ENCODE measurements at places on chromosomes 3 and 15.
A peak's percentile ranks its signal among the peaks of the same experiment; 100 is the strongest.

DNA sequence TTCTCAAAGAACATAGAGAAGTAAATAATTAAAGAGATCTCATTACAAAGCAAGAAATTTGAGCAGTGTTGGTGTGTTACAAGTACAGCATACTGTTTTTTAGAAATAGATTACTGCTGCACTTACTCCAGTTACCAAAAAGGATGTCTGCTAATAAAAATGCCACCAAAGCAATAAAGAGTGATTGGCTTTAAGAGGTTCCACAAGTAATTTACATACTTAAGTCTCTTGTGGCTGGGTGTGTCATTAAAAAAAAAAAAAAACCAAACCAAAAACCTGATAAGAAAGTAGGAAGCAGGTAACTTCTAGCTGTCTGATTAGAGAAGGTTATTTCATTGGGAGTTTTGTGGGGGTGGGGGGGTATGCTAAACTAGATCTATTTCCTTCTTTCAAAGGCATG lies 15.2 kb downstream of the RAB11A start:
- DNase-seq = no peak

DNA sequence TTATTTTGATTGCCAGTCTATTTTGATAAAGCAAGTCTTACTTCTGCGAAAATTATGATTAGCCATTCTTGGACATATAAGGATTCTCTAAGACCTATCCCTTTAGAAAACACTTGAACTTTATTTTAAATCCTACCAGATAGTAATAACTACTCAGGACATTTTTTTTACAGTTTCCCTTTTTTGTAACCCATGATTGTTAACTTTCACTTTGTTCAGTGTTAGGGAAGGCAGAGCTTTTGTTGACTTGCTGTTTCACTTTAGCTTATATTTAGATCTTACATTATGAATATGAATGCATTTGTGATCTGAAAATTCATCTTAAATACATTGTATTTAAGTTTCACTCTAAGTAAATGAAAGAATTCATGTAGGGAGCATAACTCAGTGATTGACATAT lies 167.0 kb downstream of the AKAP13 start:
- DNase-seq = no peak

DNA sequence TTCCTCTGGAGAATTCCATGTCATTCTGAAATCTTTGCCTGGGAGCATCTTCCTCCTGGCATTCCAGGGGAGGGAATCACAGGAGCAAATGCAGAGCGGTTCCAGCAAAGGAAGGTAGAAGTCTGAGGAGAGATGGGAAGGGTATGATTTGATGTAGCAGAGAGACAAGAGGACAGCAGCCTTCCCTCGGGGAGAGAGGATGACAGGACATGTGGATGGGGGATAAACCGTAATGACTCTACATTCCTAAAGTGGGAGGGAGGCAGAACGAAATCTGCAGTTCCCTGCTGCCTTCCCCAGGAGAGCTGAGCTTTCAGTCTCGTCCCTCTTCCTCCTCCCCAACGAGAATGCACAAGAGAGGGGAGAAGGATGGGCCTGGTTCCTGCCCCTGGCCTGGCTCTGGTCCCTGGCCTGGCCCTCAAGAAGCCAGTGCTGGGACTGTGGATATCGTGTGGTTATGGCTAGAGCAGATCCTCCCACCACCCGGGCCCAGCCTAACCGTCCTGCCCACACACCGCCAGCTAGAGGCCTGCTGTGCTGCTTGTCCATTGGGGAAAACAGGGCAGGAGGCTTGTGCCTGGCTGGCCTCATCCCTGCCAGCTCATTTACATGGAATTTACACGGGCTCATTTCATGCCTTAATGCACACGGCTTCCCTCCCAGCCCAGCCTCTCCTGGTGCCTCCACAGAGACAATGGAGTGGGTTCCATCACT lies 26.6 kb downstream of the SEMA7A start:
- no peak for DNase-seq

DNA sequence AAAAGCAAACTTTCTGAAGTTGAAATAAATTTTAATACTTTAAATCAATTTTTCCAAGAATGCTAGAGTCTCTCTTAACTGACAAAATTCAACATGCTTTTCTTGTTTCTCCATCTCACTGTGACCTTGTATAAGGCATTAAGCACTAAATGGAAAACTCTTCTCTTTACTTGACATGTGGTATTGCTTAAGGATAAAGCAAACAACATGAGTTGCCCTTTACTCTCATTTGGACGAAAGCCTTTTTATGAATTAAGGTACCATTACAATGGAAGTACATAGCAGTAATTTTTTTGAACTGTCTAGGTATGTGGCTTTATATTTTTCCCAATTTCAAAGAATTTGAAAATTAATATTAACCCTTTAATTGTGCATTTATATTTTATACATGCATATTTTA lies 1.4 kb downstream of the STRIT1 start:
- no peak for DNase-seq

GRCh38 chr15:72375846-72376581 lies at the start of gene HEXA:
HEXA (minus strand) TSS chr15:72376014; CDS start chr15:72375972, 42 bp downstream.
- peak; percentile 97 for DNase-seq

DNA sequence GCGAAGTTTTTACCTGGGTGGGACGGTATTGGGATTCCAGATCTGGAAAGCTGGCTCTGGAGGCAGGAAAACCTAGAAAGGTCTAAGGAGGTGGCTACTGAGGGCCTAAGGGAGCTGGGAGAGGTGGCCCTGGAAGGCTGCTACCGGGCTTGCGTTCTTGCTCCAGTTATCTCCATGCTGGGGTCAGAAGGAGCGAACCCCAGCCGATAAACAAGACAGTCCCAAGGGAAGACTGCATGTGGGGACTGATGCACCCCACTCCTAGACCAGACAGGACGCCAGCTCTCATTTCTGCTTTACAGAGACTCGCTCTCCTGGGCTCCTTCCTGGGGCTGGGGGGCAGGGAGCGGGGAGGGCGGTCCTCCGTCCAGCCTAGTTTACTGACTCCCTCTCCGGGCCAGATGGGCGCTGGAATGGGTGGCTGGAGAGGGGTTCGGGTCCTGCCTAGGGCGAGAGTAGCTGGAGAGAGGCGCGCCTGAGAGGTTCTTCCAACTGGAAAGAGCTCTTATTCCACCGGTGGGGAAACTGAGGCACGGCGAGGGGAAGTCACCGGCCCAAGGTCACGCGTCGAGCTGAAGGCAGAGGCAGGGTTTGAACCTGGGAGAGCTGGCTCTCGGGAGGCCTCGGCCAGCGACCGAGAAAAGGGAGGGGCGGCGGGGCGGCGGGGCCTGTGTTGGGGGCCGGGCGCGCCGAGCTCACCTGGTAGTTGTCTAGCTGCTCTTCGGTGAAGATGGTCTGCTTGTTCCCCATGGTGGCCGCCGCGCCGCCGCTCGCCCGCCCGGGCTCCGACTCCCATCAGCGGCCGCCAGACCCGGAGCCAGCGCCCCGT lies 565 bp downstream of the CIB2 start:
- no peak for DNase-seq

- peak; percentile 29 for DNase-seq
Observed at GRCh38 chr15:60932051-60932915, 296.8 kb downstream of the RORA start.

DNA sequence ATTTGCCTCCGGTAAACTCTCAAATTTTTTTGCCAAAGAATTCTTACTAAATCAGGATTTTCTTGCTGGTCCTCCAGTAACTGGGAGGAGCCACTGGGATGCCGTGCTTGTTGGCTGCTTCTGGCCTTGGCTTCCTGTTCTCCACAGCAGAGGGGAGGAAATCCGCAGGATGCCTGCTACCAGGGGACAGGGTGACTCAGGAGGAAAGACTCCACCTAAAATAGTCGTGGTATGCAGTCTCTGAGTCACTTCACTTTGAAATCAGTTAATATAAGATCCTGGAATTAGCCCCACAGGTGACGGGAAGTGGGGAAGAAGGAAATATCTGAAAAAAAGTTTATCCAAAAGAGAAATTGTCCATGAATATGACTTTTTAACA lies 6.5 kb upstream of the TM4SF18 start:
- DNase-seq = no peak

DNA sequence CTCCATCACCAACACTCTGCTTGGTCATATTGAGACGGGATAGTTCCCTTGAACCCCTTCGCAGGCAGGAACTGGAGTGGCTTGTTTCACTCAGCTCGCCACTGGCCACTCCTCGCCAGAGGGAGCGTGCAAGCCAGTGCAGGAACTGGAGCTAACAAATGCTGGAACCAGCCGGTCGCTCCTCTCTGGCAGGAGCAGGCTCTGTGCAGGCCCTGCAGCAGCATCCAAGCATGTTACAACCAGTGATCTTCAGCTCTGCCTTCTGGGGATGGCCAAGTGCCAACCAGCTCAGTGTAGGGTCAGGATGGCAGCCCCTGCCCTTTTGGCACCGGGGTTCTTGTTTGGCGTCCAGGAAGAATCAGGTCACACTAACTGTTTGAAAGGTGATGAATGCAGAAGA lies 329.0 kb upstream of the AZI2 start:
- DNase-seq = no peak

- DNase-seq = no peak
Observed at GRCh38 chr3:144501467-144501866, 529.8 kb downstream of the DIPK2A start.

GRCh38 chr15:100809587-100809986 lies 70.0 kb upstream of the ALDH1A3 start:
- no peak for DNase-seq

- DNase-seq = no peak
Observed at GRCh38 chr15:23073890-23074646, 34.7 kb upstream of the TUBGCP5 start.

- DNase-seq = no peak
Observed at GRCh38 chr15:94348084-94348483, 116.7 kb downstream of the MCTP2 start.

DNA sequence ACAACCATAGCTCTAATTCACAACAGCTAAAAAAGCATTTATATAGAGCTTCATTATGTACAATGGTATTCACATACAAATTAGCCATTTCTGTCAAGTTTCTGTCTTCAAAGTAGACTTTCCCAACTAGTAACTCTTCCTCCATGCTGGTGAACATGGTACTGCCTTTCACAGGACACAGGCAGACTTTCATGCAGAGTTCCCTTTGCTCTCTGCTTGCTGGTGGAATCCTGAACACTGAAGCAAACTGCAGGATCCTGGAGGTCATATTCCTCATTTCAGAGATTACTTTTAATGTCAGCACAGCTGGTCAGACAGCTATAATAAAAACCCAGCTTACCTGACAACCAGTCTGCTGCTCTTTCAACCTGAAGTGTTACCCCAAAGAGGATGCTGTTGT lies 53.6 kb downstream of the TASOR start:
- DNase-seq = no peak

DNA sequence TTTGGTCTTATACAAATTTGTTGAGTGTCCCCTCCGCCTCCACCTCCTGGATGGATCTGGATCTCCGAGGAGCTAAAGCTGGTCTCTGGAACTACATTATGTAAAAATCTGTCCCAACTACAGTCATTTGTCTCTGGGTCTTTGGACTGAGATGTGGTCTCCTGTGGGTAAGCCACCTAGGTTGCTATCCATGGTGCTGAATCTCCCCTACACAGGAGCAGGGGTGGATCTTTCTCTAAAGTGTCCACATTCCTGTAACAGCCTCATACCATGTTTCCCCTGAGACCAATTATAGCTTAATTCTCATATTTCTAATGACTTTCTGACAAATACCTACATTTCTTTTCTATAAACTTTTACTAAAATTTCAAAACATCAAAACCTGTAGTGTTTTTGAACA lies 625.8 kb downstream of the TAFA4 start:
- no peak for DNase-seq

Measured in activated CD4-positive, alpha-beta T cell treated with anti-CD3 and anti-CD28 coated beads for 24 hours (primary cell).